Activated CD4-positive, alpha-beta T cell treated with anti-CD3 and anti-CD28 coated beads, Interleukin-2, amount 10 ng/mL, durations not matched to agents 24 days and 14 days (primary cell): ENCODE measurements at places on chromosomes 12 and 14.

- DNase-seq, result no peak
- peaks cover 2% of the 10 kb centered on the region for H3K27me3 ChIP-seq
- H3K36me3 ChIP-seq, result peaks cover 4% of the 10 kb centered on the region
- no peak overlapping the region for H3K27ac ChIP-seq
These were observed 22.9 kb downstream of the CACNA1C start for GRCh38 chr12:2075508-2076195.

DNA sequence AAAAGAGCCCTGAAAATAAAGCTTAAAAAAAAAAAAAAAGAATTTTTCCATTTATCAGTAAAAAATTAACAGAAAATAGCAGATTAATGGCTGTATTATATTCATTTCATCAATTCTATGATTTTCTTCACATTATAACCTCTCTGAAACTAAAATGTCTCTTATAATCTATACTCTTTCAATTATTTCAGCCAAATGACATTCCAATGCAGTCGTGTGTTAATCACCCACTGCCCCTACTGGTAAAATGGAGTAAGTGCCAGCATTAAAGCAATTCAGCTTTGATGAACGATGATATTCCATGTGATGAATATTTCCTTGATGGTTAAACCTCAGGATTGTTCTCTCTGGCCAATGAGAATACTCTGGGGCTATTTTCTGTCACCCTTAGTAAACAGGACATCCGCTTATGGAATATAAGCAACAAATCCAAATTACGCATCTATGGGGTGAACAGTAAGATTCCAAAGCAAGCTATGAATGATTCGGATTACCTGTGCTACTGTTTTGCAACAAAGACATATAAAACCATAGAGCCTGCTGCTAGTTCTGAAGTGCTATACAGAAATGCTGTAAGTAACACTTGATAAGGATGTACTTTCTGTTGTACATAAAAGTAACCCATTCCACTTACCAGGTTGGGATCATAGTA is 20.3 kb upstream of the SYCP3 start:
- H3K27ac ChIP-seq, result no peak overlapping the region
- H3K36me3 ChIP-seq, result peaks cover 45% of the 10 kb centered on the region
- DNase-seq, result no peak

DNA sequence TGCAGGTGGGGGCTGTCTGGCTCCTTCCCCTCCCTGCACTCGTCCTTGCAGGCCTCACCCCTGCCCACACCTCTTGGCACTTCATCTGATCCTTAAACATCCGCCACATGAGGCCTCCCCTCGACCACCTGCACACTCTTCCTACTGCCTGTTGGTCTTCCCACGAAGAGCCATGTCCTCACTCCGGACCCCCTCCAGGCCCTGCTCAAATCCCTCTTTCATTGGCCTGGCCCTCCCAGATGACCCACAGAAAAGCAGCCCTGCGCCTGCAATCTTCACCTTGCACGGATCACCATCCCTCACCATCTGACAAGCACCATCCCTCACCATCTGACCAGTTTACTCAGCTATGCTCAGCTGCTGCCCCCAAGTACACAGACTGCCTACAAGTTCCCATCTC is 193.6 kb downstream of the BCL11B start:
- H3K27ac ChIP-seq, result no peak overlapping the region
- peaks cover 2% of the 10 kb centered on the region for H3K36me3 ChIP-seq
- peaks cover 12% of the 10 kb centered on the region for H3K4me1 ChIP-seq
- H3K27me3 ChIP-seq, result no peaks in the 10 kb centered on the region
- DNase-seq, result no peak

- H3K36me3 ChIP-seq, result peaks cover 10% of the 10 kb centered on the region
- DNase-seq, result peak; percentile 80
- peak overlapping the region; percentile 86 for H3K4me3 ChIP-seq
- H3K27me3 ChIP-seq, result no peaks in the 10 kb centered on the region
- peak overlapping the region; percentile 93 for H3K27ac ChIP-seq
These were observed 33.6 kb downstream of the CDKL1 start for GRCh38 chr14:50362764-50363713.

DNA sequence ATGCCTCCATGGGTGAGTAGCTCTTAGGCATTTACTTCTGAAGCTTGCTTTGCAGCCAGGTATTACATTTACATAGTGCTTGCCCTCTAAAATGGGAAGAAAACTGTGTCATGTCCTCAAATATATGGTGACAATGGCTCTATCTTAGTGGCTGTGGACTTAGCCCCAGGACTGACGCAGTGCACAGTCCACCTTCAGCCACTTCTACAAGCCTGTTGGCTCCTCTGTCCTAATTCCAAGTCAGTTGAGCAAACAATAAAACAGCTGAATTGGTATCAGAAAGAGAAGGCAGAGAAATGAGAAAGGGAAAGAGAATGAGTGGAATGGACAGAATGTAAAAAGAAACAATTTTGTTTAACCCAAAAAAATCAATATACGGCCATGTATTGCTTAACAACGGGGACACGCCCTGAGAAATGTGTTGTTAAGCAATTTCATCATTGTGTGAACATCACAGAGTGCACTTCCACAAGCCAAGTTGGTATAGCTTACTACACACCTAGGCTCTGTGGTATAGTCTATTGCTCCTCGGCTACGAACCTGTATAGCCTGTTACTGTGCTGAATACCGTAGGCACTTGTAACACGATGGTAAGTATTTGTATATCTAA is 93.5 kb downstream of the GRIN2B start:
- no peak overlapping the region for H3K4me3 ChIP-seq
- no peak overlapping the region for H3K27ac ChIP-seq
- no peaks in the 10 kb centered on the region for H3K4me1 ChIP-seq
- H3K36me3 ChIP-seq, result no peaks in the 10 kb centered on the region

- peak; percentile 18 for DNase-seq
- no peaks in the 10 kb centered on the region for H3K27me3 ChIP-seq
- no peak overlapping the region for H3K4me3 ChIP-seq
- H3K36me3 ChIP-seq, result peaks cover 36% of the 10 kb centered on the region
- no peak overlapping the region for H3K27ac ChIP-seq
These were observed 18.7 kb downstream of the DUSP16 start for GRCh38 chr12:12543959-12544358.

DNA sequence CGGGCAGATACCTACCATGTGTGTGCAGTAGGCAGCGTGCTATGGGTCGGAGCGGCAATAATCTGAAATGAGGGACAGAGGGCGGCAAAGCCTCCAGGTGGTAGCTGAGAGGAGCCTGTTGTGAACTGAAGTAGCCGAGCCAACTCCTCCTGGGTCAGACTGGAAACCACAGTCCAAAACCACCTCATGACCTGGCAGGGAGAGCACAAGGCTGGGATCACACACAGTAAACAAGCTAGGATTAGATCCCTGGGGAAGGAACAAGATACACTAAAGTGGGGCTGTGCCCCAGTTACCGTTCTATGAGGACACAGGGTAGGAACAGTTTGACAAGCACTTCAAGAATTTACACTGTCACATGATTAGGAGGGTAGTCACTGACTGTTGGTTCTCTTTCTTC is 49.0 kb downstream of the AREL1 start:
- no peaks in the 10 kb centered on the region for H3K27me3 ChIP-seq
- peaks cover 8% of the 10 kb centered on the region for H3K4me1 ChIP-seq
- H3K36me3 ChIP-seq, result peaks cover 56% of the 10 kb centered on the region
- no peak overlapping the region for H3K4me3 ChIP-seq
- H3K27ac ChIP-seq, result no peak overlapping the region

GRCh38 chr12:104063712-104064030 is 660 bp upstream of the HCFC2 start:
- no peak for DNase-seq
- H3K27ac ChIP-seq, result no peak overlapping the region
- H3K4me1 ChIP-seq, result peaks cover 20% of the 10 kb centered on the region
- H3K36me3 ChIP-seq, result peaks cover 10% of the 10 kb centered on the region
- H3K27me3 ChIP-seq, result peaks cover 33% of the 10 kb centered on the region

- H3K27ac ChIP-seq, result no peak overlapping the region
- no peak for DNase-seq
- H3K36me3 ChIP-seq, result no peaks in the 10 kb centered on the region
- no peaks in the 10 kb centered on the region for H3K27me3 ChIP-seq
These were observed 253.7 kb downstream of the GRIN2B start for GRCh38 chr12:13727707-13728195.

- no peaks in the 10 kb centered on the region for H3K4me1 ChIP-seq
- H3K27ac ChIP-seq, result no peak overlapping the region
- H3K4me3 ChIP-seq, result no peak overlapping the region
These were observed 121.4 kb downstream of the PPHLN1 start for GRCh38 chr12:42447371-42447786.

- no peaks in the 10 kb centered on the region for H3K4me1 ChIP-seq
- H3K4me3 ChIP-seq, result no peak overlapping the region
- H3K36me3 ChIP-seq, result peaks cover 17% of the 10 kb centered on the region
- H3K27ac ChIP-seq, result no peak overlapping the region
- H3K27me3 ChIP-seq, result no peaks in the 10 kb centered on the region
These were observed 130.6 kb downstream of the RALGAPA1 start for GRCh38 chr14:35678403-35679028.

DNA sequence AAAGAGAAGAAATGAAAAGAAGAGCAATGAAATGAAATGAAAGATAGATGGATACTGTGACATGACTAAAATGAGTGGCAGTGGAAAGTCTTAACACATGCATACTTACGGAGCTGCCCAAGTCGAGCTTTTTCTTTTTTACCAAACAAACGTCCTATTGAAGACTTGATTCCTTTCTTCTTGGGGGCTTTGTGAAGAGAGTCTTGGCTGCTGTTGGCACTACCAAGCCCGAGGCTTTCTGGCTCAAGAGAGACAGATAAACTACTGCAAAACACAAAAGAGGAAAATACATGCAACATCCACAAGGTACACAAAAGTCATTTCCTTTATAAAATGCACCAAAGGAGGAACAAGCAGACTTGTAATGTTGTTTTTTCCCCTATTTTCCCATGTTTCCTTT is 261.2 kb downstream of the ACSS3 start:
- H3K4me3 ChIP-seq, result no peak overlapping the region
- H3K36me3 ChIP-seq, result no peaks in the 10 kb centered on the region
- no peak for DNase-seq
- H3K27me3 ChIP-seq, result no peaks in the 10 kb centered on the region

DNA sequence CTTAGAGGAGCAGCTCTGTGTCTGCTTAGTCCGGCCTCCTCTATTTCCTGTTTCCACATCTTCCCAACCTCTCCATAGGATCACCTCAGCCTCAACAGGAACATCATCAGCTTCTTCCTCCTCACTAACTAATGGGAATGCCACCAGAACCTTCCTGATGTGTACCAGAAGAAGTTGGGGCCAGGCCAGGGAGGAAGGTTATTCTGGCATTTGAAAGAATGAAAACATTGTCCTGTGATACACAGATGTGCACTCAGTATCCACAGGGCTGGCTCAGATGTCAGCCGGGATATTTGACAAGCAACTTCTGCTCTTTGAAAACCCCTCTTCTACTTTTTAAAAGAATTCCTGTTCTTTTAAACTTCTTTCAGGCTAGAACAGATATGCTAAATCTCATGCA is 63.6 kb downstream of the TMEM30B start:
- no peaks in the 10 kb centered on the region for H3K36me3 ChIP-seq
- no peaks in the 10 kb centered on the region for H3K4me1 ChIP-seq
- peaks cover 26% of the 10 kb centered on the region for H3K27me3 ChIP-seq
- no peak for DNase-seq
- H3K27ac ChIP-seq, result no peak overlapping the region

DNA sequence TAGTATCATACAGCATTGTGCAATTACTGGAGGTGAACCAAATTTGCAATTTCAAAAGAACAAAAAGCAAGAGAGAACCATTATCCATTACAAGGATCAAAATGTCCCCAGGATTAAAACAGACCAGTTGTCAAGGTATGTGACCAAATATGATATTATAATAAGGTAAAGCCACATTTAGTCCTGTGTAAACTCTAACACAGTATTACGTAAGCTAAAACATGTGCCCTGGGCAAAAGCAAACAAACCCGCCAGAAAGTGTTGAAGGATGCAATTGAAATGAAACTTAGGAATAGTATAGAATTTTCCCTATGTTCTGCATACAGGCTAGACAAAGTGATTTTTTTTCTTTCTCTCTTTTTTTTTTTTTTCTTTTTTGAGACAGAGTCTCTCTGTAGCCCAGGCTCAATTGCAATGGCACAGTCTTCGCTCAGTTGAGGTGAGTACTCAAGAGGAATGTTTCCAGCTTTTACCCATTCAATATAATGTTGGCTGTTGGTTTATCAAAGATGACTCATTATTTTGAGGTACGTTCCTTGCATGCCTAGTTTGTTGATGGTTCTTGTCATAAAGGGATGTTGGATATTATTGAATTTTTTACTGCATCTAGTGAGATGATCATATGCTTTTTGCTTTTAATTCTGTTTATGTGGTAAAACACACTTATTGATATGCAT is 137.1 kb upstream of the FOXG1 start:
- H3K4me1 ChIP-seq, result no peaks in the 10 kb centered on the region
- no peak for DNase-seq
- H3K4me3 ChIP-seq, result no peak overlapping the region
- H3K27ac ChIP-seq, result no peak overlapping the region
